ENCODE measurements at places on chromosomes 11 and 22.
A peak's percentile ranks its signal among the peaks of the same experiment; 100 is the strongest.

- no peak for DNase-seq
These were observed 160.7 kb downstream of the SHANK2 start for GRCh38 chr11:71091506-71092265.

GRCh38 chr11:116109228-116109627 is 605.0 kb upstream of the CADM1 start:
- DNase-seq, result no peak

GRCh38 chr11:74284466-74284865 is 27.0 kb downstream of the P4HA3 start:
- DNase-seq, result no peak

DNA sequence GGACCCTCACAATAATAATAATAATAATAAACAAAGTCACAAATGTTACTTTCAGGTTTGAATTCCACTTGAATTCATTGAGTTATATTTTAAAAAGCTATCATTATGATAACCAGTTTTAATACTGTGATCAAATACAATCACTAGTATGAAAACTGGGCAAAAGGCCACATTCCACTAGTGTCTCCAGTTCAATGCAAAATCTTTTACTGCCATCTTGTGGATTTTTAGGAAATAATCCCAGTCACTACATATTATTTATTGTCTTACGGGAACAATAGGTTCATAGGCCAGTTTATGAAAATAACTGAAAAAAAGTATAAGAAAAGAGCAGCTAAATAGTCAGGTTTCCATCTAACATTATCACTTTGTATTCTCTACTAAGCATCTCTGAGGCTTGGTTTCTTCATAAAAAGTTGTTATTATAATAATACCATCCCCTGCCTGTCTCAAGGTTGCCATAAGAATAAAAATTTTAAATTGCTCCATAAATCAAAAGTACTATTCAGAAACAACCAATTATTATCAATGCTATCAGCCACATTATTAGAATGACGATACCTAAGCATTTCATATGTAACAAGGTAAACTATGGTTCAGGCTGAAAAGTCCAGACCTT is 533.9 kb upstream of the CCDC90B start:
- no peak for DNase-seq

- DNase-seq, result no peak
These were observed 241.8 kb upstream of the ARHGAP42 start for GRCh38 chr11:100445231-100445735.

DNA sequence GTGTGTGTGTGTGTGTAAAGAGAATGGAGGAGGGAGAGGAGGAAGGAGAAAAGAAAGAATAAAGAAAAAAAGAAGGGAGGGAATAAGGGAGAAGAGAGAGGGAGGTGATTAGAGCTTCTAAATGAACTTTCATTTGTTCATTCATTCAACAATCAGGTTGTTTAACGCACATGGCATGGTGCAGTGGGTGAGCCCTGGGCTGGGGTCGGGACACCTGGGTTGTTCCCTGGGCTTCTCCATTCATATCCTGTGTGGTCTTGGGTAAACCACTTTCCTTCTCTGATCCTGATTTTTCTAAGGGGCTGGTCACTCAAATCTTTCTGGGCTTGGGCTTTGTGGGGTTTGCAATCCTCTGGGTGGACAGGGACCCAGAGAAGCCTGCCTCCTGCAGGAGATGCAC is 47.9 kb upstream of the CD82 start:
- DNase-seq, result no peak

DNA sequence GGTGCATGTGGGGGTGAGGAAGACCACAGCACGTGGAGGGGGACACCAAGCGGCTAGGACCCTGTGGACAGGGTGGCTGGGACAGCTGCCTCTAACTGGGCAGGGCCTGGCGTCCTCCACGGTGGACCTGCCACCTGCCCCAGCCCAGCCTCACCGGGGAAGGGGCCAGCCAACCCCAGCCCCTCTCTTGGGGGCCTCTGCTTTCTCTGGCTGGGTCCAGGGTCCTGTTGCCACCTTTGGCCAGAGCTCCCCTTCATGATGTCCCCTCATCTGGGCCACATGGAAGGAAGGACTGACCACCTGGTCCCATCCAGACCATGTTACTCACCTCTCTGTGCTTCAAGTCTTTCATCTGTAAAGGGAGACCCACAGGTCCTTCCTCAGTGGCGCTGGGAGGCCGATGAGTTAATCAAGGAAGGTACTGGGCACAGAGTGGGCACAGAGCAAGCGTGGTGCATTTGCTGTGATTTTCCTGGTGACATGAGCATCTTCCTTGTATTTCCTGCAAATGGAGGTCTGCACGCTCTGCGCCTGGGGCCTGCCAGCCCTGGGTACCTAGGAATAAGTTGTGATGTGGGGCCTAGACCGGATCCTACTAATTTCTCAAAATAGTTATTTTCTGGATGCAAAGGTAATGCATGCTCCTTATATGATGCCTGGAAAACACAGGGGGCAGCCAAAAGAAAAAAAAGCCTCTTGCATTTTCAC is 538.4 kb downstream of the TBC1D22A start:
- no peak for DNase-seq

DNA sequence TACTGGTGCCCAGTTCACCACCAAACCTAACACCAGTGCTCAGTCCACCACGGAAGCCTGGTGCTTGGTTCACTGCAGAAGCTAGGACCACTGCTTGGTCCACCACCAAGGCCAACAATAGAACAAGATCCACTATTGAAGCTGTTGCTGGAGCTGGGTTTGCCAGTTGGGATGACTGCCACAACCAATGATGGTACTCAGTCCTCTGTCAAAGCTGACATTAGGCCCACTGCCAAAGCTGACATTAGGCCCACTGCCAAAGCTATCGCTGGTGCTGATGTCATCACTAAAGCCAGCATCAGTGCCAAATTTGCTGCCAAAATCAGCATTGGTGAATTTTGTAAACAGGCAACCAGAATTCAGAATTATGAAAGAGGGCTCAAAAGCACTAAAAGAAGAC is 1850.2 kb upstream of the RAG2 start:
- DNase-seq, result no peak

GRCh38 chr11:7251487-7251835 is 243 bp upstream of the SYT9 start:
- DNase-seq, result no peak

- DNase-seq, result no peak
These were observed 1.4 kb downstream of the ARHGAP20 start for GRCh38 chr11:110710628-110711381.

- no peak for DNase-seq
These were observed 66.0 kb downstream of the MICAL2 start for GRCh38 chr11:12176410-12176809.

GRCh38 chr11:111441443-111441842 is 62.4 kb upstream of the POU2AF1 start:
- DNase-seq, result no peak

- no peak for DNase-seq
These were observed 84.4 kb downstream of the TRMU start for GRCh38 chr22:46419754-46420571.

DNA sequence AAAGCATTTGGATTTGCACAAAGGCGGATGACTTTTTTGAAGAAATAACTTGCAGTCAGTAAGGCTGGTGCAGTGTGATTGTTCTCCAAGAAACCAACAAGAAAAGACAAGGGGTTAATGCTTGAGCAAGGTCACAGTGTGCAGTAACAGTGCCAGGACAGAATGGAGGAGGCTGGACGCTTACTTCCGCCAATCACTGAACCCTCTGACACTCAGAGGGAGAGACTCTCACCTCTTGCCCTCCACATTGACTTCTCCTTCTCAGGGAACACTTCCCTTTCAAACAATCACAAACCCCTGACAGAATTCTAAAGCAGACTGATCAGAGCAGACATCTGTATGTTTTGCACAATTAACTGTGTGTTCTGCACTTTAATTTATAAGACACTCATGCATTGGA is 228.4 kb downstream of the BLID start:
- DNase-seq, result no peak

DNA sequence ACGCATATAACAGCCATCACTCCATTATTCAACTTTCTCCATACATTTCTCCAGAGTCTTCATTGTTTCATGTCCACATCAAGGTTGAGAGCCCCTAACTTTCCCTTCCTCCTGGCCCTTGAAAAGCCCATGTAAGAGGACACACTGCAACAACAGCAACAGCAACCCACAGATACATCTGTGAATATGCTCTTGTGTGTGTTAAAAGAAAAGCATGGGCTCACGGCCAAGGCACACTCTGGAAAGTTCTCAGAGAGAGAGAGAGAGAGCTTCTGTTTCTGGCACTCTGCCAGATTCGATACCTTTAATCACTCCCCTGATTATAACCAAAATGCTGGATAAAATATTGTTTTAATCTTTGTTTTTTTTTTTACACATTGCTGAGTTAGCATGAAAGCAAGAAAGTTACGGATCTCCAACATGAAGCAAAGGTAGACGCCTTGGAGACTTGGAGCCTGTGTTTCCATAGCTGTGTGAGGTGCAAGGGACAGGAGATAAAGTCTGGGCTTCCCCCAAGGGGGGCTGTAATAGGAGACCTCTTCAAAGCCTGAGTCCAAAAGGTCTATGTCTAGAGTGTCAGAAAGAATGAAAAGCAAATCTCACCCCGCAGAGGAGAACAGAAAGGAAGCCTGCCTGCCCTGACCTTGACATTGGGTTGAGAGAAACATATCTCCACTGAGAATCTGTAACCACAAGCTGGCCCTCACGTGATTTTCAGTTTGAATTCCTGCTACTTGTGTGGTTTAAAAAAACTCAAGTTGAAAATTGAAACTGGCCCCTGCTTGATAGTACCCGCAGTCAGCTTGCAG is 33.7 kb upstream of the MPPED1 start:
- DNase-seq, result no peak

- no peak for DNase-seq
These were observed 433.7 kb downstream of the ETS1 start for GRCh38 chr11:128153697-128154048.

DNA sequence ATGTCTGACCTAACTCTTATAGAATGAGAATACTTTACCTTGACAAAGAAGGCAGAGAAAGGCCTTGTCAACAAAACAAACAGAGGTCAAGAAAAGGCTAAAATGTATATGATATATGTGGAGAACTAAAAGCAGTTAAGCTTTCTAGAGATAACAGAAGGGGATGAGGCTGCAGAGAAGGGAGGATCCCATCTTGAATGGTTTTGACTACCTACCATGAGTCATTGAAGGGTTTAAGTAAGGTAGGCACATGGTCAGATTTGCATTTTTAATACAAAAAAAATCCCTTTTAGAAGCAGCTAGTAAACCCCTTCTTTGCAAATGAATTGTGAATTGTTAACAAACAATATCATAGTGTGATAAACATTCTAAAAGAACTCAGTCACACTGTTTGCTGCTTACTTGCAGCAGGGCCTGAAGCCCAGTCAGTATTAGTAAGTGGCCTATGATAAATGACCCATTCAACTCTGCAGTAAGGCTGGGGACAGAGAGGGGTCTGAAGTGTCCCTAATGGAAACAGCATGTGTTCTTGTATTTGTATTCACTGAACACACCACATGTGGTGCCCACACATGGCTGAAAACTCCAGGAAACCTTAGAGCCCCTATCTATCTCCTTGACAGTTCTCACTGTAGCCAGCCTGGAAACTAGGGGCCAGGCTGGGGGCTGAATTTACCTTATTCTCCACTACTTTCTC is 328.8 kb upstream of the PITPNB start:
- DNase-seq, result no peak

- DNase-seq, result no peak
These were observed 24.6 kb downstream of the FLRT1 start for GRCh38 chr11:64060263-64060860.

GRCh38 chr22:24823787-24824186 is 17.8 kb downstream of the SGSM1 start:
- no peak for DNase-seq

DNA sequence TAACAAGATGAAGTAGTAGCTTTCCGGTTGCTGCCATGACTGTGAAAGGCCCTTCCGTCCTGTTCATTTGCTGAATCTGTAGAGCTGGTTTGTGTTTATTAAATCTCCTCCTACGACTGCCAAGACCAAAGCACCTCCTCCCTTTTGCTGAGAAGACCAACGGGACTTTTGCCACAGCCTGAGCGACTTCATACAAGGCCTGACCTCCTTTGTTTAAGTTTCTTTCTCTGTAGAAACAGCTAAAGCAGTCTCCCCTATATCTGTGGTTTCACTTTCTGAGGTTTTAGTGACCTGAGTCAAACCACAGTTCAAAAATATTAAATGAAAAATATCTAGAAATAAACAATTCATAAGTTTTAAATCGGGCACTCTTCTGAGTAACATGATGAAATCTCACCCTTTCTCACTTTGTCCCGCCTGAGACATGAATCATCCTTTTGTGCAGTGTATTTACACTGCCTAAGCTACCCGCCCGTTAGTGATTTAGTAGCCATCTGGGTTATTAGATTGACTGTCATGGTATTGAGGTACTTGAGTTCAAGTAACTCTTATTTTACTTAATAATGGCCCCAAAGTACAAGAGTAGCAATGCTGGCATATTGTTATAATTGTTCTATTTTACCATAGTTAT is 119.1 kb upstream of the LRRC4C start:
- no peak for DNase-seq

- DNase-seq, result peak; percentile 84
These were observed 11.4 kb downstream of the PACS1 start for GRCh38 chr11:66081505-66081904.

- DNase-seq, result no peak
These were observed 33.5 kb upstream of the CSNK1E start for GRCh38 chr22:38350444-38351359.

- DNase-seq, result no peak
These were observed 4.7 kb downstream of the KCNJ1 start for GRCh38 chr11:128862406-128862805.

- DNase-seq, result no peak
These were observed 704.3 kb downstream of the DLG2 start for GRCh38 chr11:84922836-84923235.
